AG20443 (cell line): ENCODE measurements at places on chromosomes 3 and 15.

- DNase-seq = no peak
These were observed 1.2 kb downstream of the MLF1 start for GRCh38 chr3:158571969-158572765.

- peak; percentile 92 for DNase-seq
These were observed 72.6 kb downstream of the MYO1E start for GRCh38 chr15:59299929-59300617.

DNA sequence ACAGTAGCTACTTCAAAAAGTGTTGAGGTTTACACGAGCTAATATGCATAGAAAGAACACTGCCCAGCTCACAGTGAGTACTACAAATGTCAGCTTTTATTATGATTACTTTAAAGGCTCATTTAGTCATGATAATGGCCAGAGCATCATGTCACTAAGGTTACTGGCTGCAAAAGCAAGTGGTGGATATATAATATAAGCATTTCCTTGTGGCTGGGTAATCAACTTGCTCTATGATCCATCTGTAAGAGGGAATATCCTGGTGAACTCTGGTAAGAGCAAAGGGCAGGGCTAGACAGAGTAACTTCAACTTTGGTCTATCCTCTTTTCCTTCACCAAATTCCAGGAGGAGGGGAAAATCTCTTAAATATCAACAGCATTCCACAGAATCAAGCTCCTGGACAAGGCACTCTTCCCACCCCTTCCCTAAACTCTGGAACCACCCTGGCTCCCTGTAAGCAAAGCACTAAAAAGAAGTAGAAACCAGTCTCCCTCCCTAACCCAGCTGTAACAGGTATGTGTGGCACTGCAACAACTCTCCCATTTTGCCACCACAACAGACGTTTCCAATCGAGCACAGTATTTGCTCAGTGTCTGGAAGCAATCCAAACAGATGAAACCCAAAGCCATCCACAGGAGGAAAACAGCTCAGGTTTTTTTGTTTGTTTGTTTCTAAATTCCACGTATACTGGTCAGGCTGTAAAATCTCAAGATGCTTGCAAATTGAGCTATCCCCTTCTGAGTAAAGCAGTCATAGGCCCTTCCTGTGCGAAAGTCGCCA, 13.4 kb downstream of the B4GALT4 start:
- DNase-seq = peak; percentile 17

DNA sequence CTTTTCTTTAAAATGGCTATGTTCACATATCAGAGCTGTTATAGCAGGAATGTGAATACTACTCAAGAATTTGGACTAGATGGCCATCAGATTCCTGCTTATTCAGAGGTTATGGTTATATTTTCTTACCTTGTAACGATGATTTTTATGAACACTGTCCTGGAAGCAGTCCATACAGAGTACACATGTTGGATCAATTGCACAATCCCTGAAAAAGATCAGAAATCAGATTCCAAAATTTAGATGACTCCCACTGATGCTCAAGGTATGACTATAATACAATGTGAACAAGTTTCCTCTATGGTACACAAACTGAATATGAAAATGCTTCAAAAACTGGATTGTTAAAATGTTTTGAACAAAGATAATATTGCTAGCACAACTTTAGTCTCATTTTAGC, 23.3 kb downstream of the UBR1 start:
- no peak for DNase-seq

- no peak for DNase-seq
These were observed 39.1 kb downstream of the MESD start for GRCh38 chr15:80950291-80951078.

GRCh38 chr3:123453675-123454074, 4.8 kb upstream of the ADCY5 start:
- DNase-seq = no peak

GRCh38 chr3:46998852-46999515, 19.5 kb downstream of the NBEAL2 start:
- no peak for DNase-seq

GRCh38 chr3:100482176-100482575, 10.2 kb upstream of the TMEM45A start:
- DNase-seq = no peak

GRCh38 chr15:90957791-90958190, 3.1 kb downstream of the RCCD1 start:
- no peak for DNase-seq

DNA sequence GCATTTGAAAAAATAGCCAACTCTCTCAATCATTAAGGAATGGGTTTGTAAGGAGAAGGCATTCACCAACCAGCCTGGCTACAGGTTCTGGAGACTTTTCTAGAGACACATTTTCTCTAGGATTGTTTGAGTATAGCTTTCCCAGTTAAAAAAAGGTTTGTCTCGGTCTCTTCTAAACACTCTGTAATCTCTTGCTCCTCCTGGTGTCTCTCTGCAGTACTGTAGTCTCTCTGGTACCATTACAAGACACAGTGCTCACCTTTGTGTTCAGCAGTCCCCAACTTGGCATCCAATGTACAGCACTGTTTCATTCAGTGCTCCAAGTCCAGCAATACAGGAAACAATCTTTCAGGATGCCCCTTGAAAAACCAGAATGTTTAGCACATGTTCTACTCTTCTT, 534.4 kb downstream of the ZNF385D start:
- no peak for DNase-seq

DNA sequence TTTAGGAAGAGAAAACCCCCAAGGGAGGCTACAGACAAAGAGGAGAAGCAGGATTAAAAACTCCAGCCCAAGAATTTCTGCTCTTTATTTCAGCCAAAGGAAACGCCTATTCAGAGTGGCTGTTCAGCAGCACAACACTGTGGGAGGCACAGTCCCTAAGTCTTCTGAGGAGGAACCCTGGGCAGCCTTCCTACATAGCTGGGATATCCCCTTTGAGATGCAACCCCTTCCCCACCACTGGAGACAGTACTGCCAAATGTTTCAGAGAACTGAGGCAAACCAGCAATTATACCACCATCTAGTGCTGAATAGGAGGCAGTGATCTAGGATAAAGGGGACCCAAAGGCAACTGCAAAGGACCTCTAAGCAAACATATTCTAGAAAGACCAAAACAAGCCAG, 168.1 kb downstream of the VPS13C start:
- DNase-seq = no peak

GRCh38 chr3:42556089-42556632, 25.6 kb downstream of the SEC22C start:
- no peak for DNase-seq

DNA sequence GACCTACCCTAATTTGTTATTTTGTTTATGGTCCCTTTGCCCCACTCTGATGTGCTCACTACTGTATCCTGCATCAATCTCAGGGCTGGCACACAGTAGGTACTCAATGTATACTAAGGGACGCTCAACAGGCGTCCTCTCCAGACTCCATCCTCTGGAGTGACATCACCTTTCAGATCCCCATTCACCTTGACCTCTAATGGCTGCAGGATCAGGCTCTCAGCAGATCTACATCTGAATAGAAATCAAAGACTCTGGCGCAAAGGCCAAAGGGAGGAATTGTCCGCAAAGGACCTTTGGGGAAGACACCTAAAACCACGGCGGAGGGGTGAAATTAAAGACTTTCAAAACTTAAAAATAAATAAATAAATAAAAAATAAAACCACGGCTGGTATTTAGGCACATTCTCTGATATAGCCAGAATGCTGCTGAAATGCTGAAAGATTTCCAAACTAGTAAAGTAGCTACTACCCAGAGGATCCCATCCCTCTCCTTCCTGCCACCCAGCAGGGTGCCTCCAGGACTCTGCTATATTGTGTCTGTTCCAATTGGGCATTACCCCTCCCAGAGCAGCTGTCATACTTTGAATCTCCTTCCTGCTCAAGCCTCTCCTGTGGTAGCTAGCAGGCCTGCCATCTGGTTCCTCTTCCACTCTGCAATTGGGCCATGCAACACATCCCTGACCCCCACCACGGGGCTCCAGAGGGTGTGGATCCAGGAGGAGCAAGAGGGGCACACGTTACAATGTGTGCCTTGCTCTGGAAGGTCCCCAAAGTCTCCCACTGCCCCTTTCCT, 6.1 kb downstream of the SHF start:
- DNase-seq = no peak

GRCh38 chr15:22895465-22896190, 57.2 kb downstream of the NIPA2 start:
- DNase-seq = no peak

DNA sequence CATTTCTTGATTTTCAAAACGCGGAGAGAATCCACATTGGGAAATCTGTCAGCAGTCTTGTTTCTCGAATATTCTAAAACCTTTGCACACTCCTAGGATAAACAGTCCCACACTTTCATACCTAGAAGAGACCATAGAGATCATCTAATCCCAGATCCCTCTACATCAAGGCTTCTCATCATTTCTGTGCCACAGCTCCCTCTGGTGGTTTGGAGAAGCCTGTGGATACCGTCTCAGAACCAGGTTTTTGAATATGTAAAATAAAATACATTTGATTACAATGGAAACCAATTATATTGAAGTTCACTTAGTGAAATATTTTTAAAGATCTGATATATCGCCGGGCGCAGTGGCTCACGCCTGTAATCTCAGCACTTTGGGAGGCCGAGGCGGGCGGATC, 211.9 kb upstream of the GOLGA6L4 start:
- DNase-seq = no peak

GRCh38 chr15:60782316-60782715, 303.4 kb upstream of the ICE2 start:
- DNase-seq = no peak

- DNase-seq = peak; percentile 17
These were observed 9.2 kb upstream of the SEMA4B start for GRCh38 chr15:90191794-90192509.

DNA sequence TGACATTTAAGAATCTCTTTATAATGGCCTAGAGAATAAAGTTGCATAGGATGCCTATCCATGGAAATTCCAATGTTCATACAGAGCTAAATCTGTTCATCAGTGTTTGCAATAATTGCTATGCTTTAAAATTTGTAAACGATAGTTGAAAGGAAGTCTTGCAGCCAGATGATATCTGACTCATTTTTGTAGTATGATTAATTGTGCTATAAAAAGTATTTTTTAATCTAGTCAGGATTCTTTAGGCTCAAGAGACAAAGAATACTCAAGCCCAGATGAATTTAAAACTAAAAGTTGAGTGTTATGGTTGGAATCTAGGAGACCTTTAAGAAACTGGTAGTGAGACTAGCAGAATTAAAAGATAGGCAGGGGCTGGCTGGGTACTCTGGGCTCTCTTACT, 50.5 kb downstream of the SUCNR1 start:
- DNase-seq = no peak

DNA sequence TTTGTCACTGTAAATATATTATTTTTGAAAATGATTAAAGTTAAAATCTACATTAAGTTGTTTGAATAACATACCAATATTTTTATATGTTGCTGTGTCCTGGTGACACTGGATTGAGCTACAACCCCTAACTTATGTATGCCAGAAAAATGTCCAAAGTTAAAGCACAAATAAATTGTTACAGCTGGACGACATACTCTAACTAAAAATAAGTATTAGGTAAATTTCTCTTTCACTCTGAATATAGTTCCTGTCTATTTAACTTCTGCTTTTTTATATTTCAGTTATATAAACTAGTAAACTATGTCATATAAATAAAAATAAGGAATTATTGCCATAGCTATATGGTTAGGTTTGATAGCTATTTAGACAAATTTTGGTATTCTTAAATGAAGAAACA, 118.5 kb upstream of the SAMMSON start:
- no peak for DNase-seq

GRCh38 chr15:57213862-57214261, 162.4 kb upstream of the CGNL1 start:
- DNase-seq = peak; percentile 21

DNA sequence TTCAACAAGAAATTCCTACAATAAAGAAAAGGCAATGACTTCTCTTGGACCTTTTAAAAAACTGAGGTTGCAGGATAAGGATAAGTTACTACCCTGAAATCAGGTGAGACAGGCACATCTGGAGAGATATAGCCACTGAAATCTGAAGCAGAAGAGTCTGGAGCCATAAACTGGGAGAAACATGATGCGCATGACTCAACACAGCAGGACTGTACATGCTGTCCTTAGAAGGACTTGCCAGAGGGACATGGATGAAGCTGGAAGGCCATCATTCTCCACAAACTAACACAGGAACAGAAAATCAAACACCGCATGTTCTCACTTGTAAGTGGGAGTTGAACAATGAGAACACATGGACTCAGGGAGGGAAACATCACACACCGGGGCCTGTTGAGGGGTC, 1020.2 kb downstream of the AGBL1 start:
- no peak for DNase-seq

- no peak for DNase-seq
These were observed 344.1 kb downstream of the UNC13C start for GRCh38 chr15:54322341-54322740.

DNA sequence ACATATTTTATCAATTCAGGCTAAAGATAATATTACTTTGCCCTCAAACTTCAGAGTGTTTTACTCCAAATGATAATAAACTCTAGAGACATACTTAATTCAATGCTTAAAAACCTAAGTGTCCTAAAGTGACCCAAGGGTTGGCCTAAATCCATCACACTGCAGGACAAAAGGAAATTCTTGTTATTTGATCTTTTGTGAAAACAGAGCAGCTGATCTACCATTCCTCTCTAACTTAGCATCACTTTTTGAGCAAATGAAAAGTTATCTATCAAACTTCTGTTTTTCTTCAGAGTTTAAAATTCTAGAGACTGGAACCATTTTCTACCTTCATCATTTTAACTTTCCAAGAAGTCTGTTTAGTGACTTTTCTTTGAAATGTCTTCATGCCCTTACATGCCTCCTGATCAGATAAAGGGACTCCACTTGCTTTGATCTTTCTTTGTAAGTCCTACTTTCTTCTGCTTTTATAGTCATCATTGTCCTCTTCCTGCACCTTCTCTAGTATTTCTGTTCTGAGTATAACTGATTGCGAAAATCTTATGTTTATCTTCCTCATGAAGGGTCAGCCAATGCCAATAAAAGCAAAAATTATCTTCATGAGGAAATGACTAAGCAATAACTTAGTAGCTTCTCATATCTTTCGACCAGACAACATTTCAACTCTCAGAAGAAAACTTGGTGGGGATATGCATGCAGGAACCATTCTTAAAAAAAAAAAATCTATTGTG, 378.7 kb upstream of the TGFBR2 start:
- peak; percentile 41 for DNase-seq

DNA sequence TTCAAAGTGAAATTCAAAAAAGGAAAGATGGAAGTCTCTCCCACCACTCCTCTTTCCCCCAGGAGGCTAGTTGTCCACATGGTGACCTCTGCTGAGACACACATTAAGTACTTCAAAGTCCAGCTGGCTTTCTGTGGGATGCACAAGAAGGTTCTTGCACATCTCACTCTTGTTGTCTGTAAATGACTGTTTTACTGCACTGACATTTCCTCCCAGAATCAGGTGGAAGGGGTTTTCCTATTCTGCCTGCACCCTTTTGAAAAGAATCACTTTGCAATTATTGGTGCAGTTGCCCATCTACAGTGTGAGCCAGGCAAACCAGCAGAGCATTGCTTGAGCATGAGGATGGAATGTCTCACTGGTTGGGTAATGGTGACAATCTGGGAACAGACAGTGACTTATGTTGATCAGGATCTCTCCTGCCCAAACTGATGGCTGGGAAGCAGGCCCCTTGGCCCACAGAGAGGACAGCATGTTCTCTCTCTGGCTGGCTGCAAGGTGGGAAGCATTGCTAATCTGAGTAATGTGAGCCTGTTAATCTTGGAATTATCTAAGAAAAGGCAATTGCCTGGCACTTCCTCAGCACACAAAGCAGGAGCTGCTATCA, 347.7 kb upstream of the SATB1 start:
- no peak for DNase-seq

GRCh38 chr3:179116816-179117215, 31.3 kb upstream of the PIK3CA start:
- DNase-seq = no peak

- no peak for DNase-seq
These were observed 954 bp upstream of the DGKG start for GRCh38 chr3:186362988-186363387.
